ENCODE measurements at places on chromosomes 1 and 21.

GRCh38 chr1:205662135-205662738 is 18.1 kb downstream of the SLC45A3 start:
- DNase-seq, result no peak

DNA sequence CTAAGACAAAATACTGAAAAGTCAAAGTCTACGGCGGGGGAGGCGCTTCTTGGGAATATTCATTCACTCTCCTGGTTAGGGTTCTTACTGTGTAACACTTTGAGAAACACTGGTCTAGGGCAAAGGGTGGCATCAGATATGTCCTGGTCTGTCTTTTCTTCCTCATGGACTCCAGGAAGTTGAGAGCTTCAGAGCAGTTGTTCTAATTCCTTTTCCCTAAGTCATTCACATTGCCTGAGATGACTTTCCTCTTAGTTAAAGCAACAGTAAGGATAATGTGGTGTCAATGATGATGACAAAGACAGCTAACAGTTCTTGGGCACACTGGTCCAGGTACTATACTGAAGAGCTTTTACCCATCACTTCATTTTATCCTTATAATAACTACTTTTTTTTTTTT is 27.0 kb downstream of the FGGY start:
- DNase-seq, result no peak

DNA sequence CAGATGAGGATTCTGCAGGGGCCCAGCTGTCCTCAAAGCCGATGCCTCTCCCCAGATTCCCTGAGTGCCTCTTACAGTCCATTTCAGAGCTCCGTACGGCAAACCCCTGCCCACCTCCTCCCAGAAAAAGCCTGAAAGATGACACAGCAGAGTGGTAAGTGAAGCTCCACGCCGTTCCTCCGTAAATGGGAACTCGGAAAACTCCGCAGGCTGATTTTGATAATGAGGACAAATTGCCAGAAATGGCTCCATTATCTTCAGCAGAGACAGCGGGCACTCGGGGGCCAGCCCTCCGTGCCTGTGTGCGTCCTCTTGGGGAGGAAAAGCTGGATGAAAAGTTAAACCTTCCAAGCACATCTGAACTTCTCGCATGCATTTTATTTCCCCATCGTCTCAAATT is 81.1 kb downstream of the NPHP4 start:
- no peak for DNase-seq

DNA sequence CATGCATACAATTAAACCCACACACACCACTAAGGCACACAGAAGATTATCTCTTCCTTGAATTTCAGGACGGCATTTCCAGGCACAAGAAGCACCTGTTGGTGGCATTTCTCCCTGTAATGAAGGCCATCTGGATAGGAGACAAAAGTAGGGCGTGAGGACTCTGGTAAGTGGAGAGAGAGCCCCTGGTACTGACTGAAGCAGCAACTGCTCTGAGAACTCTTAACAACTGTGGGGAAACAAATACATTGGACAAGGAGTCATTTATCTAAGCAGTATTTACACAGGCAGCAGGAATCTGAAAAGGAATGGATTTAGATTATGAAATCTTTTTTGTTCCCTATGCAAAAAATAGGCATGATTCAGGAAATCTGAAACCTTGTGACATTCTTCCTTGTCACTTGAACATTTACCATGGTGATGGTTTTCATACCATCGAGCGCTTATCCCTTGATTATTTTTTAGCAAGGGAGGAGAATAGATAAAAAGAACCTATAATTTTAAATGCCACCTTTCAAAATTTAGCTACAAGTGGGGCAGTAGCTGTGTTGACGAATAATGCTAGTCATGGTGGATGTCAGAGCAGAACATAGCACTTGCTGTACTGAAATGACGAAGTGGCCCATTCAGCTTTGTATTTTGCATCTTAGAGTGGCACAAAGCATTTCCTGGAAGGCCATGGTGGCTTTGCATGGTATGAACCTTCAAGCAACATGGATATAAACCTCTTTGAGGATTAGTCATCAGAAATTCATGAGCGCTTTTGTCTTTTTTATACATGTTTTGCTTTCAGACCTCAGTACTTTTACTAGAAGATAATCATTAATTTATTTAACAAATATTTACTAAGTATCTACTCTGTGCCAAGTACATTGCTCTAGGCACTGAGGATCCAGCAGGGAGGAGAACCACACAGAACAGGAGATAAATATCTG is 362.0 kb downstream of the ADGRL2 start:
- no peak for DNase-seq

DNA sequence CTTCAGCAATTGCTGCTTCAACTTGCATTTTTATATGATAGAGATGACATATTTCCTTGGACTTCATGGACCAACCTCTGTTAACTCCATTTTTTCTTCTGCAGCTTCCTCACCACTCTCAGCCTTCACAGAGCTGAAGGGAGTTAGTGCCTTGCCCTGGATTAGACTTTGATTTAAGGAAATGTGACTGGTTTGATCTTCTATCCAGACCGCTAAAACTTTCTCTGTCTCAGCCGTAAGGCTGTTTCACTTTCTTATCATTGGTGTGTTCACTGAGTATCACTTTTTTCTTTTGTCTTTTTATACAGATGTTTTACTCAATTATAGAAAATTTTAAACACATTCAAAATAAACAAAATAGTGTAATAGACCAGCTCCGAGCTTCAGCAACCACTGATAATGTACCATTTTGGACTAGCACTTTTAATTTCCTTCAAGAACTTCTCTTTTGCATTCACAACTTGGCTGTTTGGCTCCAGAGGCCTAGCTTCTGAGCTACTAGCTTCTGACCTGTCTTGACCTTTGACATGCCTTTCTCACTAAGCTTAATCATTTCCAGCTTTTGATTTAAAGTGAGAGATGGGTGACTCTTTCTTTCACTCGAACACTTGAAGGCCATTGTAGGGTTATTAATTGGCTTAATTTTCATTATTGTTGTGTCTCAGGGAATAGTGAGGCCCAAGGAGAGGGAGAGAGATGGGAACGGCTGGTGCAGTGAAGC is 9.3 kb downstream of the NEK7 start:
- no peak for DNase-seq

DNA sequence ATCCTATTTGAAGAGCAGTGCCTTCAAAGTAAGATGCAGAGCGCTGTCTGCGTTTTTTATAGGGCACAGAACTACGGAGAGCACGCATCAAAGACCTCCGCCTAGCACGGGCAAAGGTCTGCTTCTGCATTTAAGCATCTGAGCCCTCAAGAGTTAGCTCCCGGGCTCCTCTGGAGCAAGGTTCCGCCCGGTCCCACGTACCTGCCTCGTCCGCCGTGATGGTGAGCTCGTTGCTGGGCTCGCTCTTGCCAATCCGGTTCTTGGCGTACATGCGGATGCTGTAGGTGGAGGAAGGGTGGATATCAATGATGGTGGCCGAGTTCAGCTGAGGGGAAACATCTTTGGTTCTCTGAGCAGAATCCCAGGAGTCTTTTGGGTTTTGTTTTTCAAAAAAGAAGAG is 311.5 kb downstream of the PCP4 start:
- no peak for DNase-seq

GRCh38 chr1:16980473-16981268 is at the start of gene MFAP2:
TSS of gene MFAP2 (minus strand) at chr1:16980620. CDS start at chr1:16978273, 2,347 bp downstream.
- no peak for DNase-seq

- DNase-seq, result no peak
Observed at GRCh38 chr1:230400007-230400344, 26.2 kb downstream of the PGBD5 start.

- no peak for DNase-seq
Observed at GRCh38 chr1:185530215-185530614, 204.0 kb upstream of the HMCN1 start.

DNA sequence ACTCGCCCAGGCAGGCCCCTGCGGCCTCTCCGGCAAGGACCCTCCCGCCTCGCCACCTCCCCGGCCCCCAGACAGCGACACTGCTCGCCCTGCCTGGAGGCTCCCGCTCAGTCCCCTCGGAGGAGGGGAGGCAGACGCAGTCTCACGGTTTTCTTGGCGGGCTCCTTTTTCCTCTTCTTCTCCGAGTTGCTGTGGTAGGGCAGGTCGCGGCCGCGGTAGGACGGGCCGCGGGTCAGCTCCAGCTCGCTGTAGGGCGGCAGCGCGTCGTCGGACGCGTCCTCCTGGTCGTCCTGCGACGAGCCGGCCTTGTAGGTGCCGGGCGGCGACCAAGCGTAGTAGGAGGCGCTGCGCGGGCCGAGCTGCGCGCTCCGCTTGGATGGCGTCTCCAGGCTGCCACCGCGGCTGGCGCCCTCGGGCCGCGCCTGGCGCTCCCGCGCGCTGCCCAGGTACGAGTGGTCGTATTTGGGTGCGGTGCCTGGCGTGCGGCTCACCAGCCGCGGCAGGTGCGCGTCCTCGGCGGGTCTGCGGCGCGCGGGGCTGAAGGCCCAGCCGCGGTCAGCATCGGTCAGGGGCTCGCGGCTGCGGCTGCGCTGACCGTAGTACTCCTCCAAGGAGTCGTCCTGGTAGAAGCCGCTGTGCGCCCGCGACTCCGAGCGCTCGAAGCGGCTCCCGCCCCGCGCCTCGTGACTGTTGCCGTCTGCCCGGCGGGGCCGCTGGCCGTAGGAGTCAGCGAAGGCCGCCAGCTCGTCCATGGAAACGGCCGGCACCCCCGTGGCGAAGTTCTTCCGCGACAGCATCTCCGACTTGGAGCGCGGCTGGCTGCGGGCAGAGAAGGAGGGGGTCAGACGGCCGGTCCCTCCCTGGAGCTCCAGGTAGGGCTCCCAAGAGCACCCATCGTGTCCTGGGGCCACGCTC is 44.8 kb upstream of the TADA1 start:
- DNase-seq, result no peak

DNA sequence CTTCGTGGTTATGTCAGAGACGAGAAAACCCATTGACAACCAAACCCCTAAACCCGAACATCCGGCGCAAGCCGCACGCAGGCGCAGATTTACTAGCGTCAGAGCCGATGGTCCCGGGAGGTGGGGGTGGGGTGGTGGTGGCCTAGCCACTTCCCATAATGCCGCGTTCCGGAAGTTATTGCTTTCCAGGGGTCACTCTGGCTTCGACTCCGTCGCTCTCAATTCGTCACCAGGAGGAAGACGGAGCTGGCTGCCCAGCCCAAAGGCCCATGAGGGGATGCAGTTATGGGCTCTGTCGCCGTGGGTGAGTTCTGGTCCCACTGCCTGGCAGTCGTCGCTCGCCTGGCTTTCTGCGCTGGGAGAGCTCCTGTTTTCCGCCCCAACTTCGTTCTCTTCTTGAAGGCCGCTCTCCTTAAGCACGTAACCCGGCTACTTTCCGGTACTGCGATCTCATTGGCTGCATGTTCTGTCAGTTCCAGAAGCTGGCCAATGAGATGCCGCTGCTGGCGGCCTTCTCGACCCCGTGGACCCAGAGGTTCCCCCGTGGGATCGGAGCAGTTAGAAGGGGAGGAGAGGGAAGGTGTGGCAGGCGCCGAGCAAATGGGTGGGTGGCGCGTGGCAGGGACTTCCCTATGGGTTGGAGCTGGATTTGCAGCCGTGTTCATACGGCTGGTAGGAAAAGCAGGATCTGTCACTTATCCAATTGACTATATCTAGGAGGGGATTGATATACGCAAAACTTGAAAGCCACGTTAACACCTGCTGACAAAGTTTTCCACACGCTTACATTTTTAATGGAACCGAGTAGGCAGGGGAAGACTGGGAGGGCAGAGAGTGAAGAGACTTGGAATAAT is at the start of gene USP16:
Gene USP16 (plus strand): TSS at position 195 of the 854 bp plus-strand sequence. CDS start 3,246 bp downstream, outside the sequence.
- DNase-seq, result peak; percentile 91

- no peak for DNase-seq
Observed at GRCh38 chr21:17622018-17622417, 9.3 kb upstream of the BTG3 start.

DNA sequence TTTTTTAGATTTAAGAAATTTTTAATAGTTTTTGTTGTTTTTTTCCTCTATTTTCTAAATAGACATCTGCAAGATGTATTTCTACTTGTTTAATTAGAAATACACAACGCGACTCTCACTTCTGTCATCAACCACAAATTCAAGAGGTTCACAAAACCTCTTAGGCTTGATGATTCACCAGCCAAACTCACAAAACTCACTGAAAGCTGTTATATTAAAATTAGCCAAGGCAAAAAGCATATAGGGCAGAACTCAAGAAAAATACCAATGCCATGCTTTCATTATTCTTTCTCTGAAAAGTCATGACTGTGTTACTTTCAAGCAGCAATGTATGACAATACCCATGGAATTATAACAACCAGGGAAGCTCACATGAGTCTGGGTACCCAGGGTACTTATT is 487.0 kb upstream of the RGS18 start:
- no peak for DNase-seq

GRCh38 chr1:247331172-247331524 is 519 bp downstream of the ZNF496 start:
- DNase-seq, result peak; percentile 40

DNA sequence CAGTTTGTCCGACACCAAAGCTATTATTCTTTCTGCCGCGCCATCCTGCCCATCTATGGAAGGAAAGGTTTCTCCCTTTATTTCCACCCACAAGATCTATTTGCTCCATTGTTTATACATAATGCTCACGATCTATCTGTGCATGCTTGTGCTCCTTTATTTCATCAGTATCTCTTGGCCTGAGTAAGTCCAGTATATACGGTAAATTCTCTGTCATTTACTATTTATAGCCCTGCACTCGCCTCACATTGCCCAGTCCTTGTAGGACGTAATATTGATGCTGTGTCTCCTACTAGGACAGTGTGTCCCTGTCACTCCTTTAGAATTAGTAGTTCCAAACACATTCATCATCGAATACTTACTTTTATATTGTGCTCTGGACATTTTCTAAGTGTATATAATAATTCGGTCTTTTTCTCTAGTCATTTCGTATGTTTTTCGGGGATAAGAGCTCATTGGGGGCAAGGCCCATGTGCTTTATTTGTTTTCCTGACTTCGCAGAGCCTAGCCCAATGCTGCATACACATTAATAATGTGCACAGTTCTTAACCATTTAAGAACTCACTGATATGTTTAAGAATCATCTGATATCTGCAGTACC is 3.1 kb upstream of the NID1 start:
- no peak for DNase-seq

DNA sequence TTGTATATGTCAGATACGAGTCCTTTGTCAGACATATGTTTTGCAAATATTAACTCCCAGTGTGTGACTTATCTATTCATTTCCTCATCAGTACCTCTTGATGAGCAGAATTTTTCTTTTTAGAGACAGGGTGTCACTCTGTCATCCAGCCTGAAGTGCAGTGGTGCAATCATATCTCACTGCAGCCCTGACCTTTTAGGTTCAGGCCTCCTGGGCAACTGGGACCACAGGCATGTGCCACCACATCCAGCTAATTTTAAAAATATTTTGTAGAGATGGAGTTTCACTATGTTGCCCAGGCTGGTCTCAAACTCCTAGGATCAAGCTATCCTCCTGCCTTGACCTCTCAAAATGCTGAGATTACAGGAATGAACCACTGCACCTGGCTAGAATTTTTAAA is 93.0 kb downstream of the HLCS start:
- no peak for DNase-seq

GRCh38 chr1:170339534-170339933 is 192.4 kb upstream of the GORAB start:
- DNase-seq, result no peak

DNA sequence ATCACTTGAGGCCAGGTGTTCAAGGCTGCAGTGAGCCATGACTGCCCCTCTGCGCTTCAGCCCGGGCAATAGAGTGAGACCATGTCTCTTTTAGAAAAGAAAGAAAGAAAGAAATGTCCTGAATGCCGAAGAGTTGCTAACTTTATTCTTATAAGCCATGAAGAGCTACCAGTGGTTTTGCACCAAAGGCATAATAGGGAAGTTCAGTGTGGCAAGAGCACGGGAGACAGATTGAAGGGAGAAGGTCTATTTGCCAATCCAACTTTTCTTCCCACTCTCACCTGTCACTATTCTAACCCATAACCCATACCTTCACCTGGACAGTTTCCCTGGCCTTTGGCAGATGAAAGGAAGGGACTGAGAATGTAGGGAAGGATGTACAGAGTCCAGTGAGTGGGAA is 4.4 kb upstream of the PEA15 start:
- DNase-seq, result no peak

GRCh38 chr1:235553112-235553551 is 48.9 kb upstream of the B3GALNT2 start:
- DNase-seq, result no peak
